SHP77 treated with DMSO at 0.1 percent for 48 hours (cell line): ENCODE measurements at places on chromosomes 2 and 18.
A peak's percentile ranks its signal among the peaks of the same experiment; 100 is the strongest.

- no peak for DNase-seq
Observed at GRCh38 chr2:241494311-241494908, 14.0 kb downstream of the STK25 start.

- DNase-seq, result no peak
Observed at GRCh38 chr18:35097195-35097594, 56.0 kb downstream of the MAPRE2 start.

GRCh38 chr2:7609556-7609955, 692.3 kb downstream of the RNF144A start:
- DNase-seq, result no peak

GRCh38 chr2:68377137-68377780, 12.2 kb downstream of the PLEK start:
- no peak for DNase-seq

DNA sequence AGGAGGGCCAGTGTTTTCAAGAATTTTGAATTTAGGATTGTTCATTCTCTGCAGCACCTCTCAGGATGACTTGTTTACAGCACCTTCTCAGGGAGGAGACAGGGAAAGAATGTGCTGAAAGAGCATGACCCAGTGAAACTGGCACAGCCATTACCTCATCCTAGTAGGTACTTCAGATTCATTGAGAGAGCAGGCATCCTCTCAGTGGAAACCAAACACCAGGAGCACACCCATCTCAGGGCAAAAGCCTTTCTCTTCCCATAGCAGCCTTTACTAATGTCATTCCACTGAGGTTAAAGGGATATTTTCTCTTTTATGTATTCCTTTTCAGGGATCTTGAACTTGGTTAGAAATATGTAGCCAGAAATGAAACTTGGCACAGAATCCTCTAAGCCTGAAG, 2.6 kb downstream of the MAP2 start:
- peak; percentile 79 for DNase-seq

- DNase-seq, result no peak
Observed at GRCh38 chr18:6561420-6561861, 146.7 kb upstream of the L3MBTL4 start.

DNA sequence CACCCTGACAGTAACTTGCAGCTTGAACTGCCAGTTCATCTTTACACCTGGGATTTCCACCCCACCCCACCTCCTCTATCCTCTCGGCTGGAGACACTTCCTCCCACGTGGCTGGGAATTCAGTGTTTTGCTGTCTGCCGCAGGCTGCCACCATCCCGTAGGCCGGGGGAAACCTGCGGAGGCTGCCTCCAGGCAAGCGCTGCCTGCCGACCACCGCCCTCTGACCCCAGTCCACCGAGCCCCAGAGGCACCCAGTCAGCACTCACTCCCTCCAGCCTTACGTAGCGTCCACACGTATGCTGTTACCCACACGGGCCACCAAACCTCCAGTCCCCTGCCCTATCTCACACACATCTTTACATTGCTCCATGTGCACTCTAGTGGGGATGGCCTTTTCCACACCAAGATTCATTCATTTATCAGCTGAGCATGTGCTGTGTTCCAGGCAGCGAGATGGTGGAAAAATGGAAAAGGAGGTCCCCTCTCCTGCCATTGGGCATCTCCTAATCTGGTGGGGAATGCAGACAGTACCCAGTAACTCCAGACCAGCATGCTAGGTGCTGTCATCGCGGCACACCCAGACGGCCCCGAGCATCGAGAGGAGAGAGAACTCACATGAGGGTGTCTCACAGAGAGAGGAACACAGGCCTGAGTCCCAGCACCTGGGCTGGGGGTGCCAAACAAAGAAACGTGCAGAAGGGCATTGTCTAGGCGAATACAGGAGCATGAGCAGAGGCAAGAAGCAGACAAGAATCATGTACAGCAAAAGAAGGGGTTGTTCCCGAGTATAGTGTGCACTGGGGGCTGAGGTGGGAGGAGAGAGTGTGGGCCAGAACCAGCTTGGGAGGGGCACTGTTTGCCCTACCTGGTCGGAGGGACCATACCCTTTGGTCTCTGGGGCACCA, 166.9 kb downstream of the SMAD7 start:
- no peak for DNase-seq

GRCh38 chr2:201955231-201955630, 78.4 kb upstream of the FZD7 start:
- no peak for DNase-seq

GRCh38 chr2:28594332-28595108, 98.7 kb downstream of the PLB1 start:
- peak; percentile 67 for DNase-seq

GRCh38 chr2:95310216-95310615, 13.1 kb downstream of the KCNIP3 start:
- DNase-seq, result no peak

DNA sequence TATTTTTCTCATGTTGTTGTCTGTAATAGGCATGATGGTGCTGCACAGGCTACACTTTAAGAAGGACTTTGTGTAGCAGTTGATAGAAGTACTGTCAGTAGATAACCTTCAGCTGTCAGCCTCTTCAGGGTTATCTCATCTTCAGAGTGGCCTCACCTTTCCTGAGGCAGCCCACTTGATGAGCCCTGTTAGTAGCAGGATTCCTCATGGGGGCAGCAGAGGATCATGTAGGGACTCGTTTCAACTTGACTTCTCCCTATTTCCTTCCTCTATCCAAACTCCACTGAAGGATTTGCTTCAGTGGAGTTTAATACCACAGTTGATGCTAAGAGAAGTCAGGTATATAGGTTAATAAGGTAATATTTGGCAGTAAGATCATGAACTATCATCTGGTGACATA, 530.3 kb upstream of the FSIP2 start:
- DNase-seq, result no peak

DNA sequence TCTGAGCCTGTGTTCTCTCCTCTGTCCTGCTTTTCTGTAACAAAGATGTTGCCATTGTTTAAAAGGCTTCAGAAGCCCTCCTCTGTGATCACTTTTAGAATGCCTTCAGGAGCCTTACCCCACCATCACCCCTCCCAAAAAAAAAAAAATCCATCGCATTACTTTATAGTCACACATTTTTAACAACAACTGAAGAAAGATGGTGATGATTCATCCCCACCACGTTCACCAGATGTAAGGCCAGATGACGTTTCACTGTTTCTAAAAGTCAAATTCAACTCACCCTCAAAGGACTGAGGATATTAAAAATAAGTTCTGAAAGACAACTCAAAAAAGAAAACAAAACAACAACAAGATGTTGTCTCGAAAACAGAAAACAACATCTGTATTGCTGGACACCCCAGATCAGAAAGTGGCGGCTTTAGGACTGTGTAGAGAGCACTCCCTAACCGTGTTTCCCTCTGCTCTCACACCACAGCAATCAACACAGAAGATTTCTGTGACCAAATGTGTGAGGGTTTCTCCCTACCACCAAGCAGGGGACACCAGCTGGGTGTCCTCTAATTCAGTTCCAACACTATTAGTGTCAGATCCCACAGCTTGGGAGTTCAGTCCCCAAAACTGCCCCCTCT, 61.9 kb upstream of the CREB1 start:
- no peak for DNase-seq

DNA sequence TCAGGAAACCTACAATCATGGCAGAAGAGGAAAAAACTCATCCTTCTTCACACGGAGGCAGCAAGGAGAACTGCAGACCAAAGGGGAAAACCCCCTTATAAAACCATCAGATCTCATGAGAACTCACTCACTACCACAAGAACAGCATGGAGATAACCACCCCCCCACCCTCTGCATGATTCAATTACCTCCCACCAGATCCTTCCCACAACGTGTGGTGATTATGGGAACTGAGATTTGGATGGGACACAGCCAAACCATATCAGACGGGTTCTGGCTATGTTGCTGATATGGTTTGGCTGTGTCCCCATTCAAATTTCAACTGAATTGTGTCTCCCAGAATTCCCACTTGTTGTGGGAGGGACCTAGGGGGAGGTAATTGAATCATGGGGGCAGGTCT, 28.7 kb upstream of the CCDC150 start:
- DNase-seq, result no peak
